ENCODE measurements at places on chromosomes 1 and 21. TPM values are rescaled to one million over a fixed set of nuclear protein-coding genes. Genes with fewer than 3 reads are reported as not detected.
A peak's percentile ranks its signal among the peaks of the same experiment; 100 is the strongest.

TTC24 gene
- 3.6 TPM for total RNA-seq

DNA sequence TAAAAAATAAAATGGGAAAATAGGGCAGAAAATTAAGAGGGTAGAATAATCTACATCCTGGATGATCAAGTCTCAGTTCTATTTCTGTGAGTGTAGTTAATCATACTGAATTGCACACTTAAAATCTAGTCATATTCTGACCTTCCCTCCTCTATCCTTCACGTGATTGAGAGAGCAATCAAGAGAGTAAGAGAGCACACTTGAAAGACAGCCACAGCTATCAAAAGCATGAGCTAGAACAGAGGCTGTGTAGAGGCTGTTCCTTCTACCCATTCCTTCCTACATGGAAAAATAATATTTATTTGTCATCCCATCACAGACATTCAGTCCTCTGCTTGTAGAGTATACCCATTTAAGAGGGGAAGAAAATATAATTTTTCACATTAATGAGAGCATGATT is 52.4 kb downstream of the PHC2 start:
- DNase-seq = no peak
- H3K4me1 ChIP-seq = peaks cover 37% of the 10 kb centered on the region
- no peak overlapping the region for H3K27ac ChIP-seq
- no peaks in the 10 kb centered on the region for H3K36me3 ChIP-seq
- no peak overlapping the region for H3K4me3 ChIP-seq

ATP8B2 gene
- total RNA-seq = 8.1 TPM

DNA sequence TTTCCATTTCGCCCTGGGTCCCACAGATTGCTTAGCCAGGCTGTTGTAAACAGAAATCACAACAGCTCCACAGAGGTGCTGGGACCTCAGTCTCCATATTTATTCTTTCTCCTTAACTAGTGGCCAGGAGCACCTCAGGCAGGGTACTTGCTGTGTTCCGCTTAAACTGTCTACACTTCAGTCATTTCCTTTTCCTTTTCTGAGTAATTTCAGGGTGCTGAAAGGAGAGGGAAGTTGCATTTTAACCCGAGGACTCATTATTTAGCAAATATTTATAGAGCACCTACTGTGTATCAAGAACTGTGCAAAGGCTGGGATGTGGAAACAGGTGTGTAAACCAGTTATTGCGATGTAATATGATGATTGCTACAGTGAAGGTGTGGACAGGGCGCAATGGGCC is 41.9 kb downstream of the ACP6 start:
- no peak overlapping the region for H3K27ac ChIP-seq
- no peaks in the 10 kb centered on the region for H3K27me3 ChIP-seq
- no peak for DNase-seq
- no peak overlapping the region for H3K4me3 ChIP-seq
- H3K4me1 ChIP-seq = peaks cover 25% of the 10 kb centered on the region

PLEKHG5 gene
- total RNA-seq = 1.2 TPM

DNA sequence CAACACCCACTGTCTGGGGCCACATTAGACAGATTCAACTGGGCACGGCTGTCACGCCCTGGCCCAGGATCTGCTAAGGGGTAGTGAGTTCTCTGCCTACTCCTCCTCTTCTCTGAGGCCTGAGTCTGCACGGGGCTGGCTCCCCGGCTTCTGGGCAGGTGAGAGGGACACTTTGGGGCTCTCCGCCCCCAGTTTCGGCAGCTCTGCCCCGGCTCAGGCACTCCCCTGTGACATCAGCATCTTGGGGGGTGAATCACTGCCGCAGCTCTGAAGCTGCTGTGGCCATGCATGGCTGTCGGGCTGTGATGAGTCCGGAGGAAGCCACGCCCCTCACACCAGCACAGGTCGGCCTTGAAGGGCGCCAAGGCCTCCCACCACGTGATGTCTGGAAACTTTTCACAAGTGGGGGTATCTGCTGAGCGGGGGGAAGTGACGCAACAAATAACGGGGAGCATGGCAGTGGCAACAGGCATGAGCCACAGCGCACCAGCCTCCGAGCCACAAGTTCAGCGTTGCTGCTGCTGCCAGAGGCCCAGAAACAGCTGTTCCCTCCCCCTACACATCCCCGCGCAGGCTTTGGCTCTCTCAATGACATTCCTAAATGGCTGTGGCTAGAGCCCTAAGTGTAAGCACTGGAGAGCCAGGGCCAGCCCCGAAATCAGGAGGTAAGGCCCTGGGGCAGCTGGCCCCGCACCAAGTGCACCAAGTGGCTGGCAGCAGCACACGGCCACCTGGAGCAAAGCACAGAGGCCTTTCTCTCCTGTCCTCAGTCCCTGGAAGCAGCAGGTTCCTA is 26.3 kb downstream of the ZBTB17 start:
- H3K27ac ChIP-seq = peak overlapping the region; percentile 87
- H3K36me3 ChIP-seq = peaks cover 27% of the 10 kb centered on the region
- DNase-seq = peak; percentile 93
- H3K4me3 ChIP-seq = peak overlapping the region; percentile 21
- H3K4me1 ChIP-seq = peaks cover 58% of the 10 kb centered on the region
- no peaks in the 10 kb centered on the region for H3K27me3 ChIP-seq

- no peaks in the 10 kb centered on the region for H3K4me1 ChIP-seq
- H3K27me3 ChIP-seq = no peaks in the 10 kb centered on the region
- H3K36me3 ChIP-seq = no peaks in the 10 kb centered on the region
- no peak overlapping the region for H3K4me3 ChIP-seq
These were observed 8.3 kb downstream of the FRRS1 start for GRCh38 chr1:99758073-99758511.

DNA sequence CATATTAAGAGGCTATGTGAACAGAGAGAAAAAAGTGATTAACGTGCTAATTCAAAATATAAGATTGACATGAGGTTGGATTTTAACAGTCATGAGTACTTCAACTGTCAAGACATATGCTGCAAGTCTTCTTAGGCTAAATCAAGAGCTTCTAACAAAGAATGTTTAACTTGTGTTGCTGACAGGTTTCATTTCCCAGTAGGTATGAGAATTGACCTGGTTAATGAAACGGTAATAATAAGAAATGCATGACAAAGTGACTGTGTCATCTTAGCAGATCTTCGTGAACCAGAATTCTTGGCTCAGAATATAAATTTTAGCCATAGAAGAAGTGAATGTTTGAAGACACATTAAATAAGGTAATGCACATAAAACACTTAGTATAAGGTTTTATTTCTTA is 132.6 kb upstream of the PTGFR start:
- no peaks in the 10 kb centered on the region for H3K4me1 ChIP-seq
- H3K27ac ChIP-seq = no peak overlapping the region
- H3K36me3 ChIP-seq = no peaks in the 10 kb centered on the region

DNA sequence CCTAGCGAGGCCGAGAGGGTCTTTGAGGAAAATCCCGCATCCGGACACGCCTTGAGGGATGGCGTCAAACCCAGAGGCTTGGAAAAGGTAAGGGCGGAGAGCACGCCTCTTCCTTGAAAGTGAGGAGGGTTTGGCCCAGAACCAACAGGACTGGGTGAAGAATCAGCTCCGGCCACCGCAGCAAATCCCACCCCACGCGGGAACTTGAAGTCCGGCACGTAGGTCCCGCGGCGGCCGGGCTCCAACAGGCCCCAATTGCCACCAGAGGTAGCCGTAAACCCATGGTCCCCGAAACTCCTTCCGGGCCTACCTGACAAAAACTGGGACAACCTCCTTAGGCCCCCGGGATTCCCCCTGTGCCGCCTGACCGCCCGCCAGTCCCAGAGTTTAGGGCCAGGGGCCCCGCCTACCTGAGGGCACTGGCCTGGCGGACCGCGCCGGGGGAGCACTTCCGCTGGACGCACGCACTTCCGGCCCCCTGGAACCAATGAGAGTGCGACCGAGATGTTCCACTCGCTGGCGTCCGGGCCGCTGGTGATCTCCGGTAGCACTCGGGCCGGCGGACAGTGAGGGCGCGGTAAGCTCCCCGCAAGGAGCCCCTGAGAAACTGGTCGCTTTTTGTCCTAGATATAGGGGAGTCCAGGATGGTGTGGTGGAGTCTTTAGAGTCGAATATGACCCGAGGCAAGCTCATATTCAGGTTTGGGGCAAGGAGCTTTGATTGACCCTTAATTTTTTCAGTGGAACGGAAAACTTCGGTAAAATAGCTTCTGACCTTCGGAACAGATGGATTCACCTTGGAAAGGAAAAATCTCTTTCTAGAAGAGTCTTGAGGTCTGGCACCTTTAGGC is at the start of the genes LZIC and NMNAT1:
TSS of gene LZIC (minus strand) at position 453 of the 850 bp plus-strand sequence. CDS start 6,772 bp downstream, outside the sequence.
TSS of gene NMNAT1 (plus strand) at position 537 of the 850 bp plus-strand sequence. CDS start 28,599 bp downstream, outside the sequence.
- H3K36me3 ChIP-seq = peaks cover 2% of the 10 kb centered on the region
- H3K4me3 ChIP-seq = peak within 1 kb of the TSS; percentile 82
- H3K27me3 ChIP-seq = no peaks in the 10 kb centered on the region

- peak overlapping the region; percentile 71 for H3K4me3 ChIP-seq
- no peak for DNase-seq
- H3K36me3 ChIP-seq = peaks cover 28% of the 10 kb centered on the region
- peak overlapping the region; percentile 83 for H3K27ac ChIP-seq
- H3K27me3 ChIP-seq = no peaks in the 10 kb centered on the region
These were observed 548 bp upstream of the CDC20 start for GRCh38 chr1:43358121-43358745.
